ENCODE measurements at places on chromosomes 1 and 21.

- peaks cover 62% of the 10 kb centered on the region for H3K4me1 ChIP-seq
- no peaks in the 10 kb centered on the region for H3K27me3 ChIP-seq
- no peak for DNase-seq
- no peak overlapping the region for H3K4me3 ChIP-seq
- H3K36me3 ChIP-seq: no peaks in the 10 kb centered on the region
These were observed 88.8 kb downstream of the SYT2 start for GRCh38 chr1:202621446-202621845.

- H3K4me1 ChIP-seq: no peaks in the 10 kb centered on the region
- no peaks in the 10 kb centered on the region for H3K27me3 ChIP-seq
- H3K36me3 ChIP-seq: no peaks in the 10 kb centered on the region
- H3K27ac ChIP-seq: no peak overlapping the region
- no peak for DNase-seq
- H3K4me3 ChIP-seq: no peak overlapping the region
These were observed 36.5 kb downstream of the NGF start for GRCh38 chr1:115301438-115302020.

DNA sequence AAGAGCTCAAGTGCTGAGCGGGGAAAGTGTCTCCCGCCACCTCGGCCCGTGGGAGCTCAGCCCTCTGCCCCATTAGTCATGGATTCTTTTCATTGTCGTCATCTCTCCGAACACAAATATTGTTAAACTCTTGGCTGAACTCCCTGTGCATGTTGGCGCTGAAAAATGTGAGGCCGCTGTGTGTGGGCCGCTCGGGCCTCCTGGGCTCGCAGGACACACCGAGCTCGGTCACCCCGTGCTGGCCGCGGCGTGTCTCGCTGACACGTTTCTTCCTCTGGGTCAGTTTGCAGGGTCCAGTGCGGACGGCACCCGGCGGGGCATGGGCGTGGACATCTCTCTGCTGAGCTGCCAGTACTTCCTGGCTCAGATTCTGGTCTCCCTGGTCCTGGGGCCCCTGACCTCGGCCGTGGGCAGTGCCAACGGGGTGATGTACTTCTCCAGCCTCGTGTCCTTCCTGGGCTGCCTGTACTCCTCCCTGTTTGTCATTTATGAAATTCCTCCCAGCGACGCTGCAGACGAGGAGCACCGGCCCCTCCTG is 25.6 kb downstream of the SLC45A1 start:
- DNase-seq: peak; percentile 88
- no peaks in the 10 kb centered on the region for H3K27me3 ChIP-seq
- H3K27ac ChIP-seq: peak overlapping the region; percentile 94

- H3K27me3 ChIP-seq: no peaks in the 10 kb centered on the region
- H3K27ac ChIP-seq: no peak overlapping the region
- H3K36me3 ChIP-seq: no peaks in the 10 kb centered on the region
- no peak for DNase-seq
These were observed 494.8 kb downstream of the RWDD3 start for GRCh38 chr1:95728841-95729240.

DNA sequence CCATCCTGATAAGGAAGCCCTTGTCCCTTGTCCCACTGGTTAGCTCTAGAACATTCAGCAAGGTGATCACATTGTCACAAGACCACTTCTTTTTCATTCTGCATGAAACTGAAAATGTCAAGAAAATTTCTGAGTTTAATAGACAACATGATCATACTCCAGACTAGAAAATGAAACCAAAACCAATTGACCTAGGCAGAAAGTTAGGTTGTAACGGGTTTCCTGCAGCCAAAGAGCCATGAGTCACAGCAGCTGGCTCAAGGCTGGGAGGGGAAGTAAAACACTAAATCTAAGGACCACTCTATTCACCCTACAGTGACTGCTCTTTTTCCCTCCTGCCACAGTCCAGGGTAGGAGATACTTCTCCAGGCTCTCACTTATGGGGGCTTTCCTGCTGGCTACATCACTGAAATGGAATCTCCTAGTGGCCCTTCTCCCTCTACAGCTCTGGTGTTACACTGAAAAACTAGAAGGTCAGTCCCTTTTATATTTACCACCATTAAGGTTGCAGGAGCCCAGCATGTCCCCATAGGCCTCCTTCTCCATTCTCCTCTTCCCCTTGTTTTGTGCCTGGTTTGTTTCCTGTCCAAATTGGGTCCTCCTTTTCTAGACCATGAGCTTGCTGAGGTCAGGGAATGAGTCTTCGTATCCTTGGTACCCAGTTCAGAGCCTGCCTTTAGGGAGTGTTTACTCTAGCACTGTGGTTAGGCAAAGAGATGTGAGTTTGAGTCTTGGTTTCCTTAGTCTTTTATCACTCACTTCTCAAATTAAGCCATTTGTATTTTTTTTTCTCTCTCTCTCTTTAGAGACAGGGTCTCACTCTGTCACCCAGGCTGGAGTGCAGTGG is 236.5 kb upstream of the JUN start:
- peaks cover 14% of the 10 kb centered on the region for H3K4me1 ChIP-seq
- DNase-seq: peak; percentile 77
- peak overlapping the region; percentile 77 for H3K27ac ChIP-seq

DNA sequence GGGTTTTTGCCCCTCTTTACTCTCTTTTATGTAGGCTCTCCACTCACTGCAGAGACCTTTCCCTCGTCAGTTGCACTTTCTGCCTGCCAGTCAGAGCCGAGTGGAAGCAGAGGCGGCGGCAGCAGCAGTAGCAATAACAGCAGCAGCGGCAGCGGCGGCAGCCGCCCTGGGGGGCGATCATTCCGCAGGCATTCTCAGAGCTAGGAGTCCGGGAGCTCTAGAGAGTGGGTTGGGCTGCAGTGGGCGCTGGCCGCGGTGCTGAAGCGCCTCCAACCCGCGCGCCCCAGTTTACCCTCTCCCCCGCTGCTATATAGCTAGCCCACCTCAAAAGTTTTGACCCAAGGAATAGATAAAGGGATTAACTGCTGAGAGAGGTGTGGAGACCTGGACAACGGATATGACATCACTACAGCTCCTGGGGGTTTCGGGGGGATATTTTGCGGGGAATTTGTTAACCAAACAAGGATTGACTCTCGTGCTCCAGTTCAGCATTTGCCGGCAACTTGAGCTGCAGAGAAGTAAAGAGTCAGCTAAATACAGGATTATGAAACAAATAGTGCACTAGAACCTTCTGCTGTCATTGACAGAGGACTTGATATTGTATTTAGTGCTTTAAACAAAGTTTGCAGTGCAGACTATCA is at the start of gene OLFM3:
Gene OLFM3, minus strand, starts transcription at position 102 of the 641 bp plus-strand sequence.
- no peak within 1 kb of the TSS for H3K4me3 ChIP-seq
- no peaks in the 10 kb centered on the region for H3K4me1 ChIP-seq
- DNase-seq: no peak
- H3K36me3 ChIP-seq: no peaks in the 10 kb centered on the region
- H3K27me3 ChIP-seq: peaks cover 9% of the 10 kb centered on the region

- no peaks in the 10 kb centered on the region for H3K36me3 ChIP-seq
- no peak overlapping the region for H3K4me3 ChIP-seq
- peaks cover 20% of the 10 kb centered on the region for H3K27me3 ChIP-seq
- no peak for DNase-seq
These were observed 7.1 kb upstream of the KRTAP10-4 start for GRCh38 chr21:44566403-44566802.

DNA sequence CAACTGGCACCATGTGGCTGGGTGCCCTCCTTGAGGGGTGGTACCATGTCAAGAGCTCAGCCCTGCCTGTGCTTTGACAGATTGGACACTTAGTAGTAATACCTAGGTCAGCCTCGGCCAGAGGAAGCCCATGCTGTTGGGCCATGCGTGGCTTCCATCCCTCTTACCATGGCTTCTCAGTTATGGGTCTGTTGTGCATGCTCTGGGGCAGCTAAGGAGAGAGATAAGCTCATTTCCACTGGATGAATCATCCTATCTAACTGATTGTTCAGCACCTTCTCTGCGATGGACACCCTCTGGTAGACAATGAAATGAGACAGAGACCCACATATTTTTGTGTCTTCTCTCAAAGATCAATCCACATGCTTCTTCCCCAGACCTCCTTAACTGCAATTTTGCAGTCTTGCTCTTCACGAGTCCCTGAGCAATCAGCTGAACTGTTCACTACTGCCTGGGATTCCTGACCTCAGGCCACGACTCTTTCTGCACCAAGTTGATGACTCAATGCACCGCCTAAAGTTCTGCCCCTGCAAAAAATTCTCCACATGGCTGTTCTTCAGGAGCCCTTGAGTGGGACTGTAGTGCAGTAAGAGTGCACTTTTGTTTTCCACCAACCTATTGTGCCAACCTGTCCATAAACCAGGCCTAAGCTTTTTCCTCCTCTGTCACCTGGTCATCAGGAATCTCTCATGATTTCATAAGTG is 6.9 kb upstream of the TRIM62 start:
- H3K4me3 ChIP-seq: no peak overlapping the region
- H3K36me3 ChIP-seq: no peaks in the 10 kb centered on the region
- H3K27me3 ChIP-seq: no peaks in the 10 kb centered on the region
- no peak for DNase-seq
- no peaks in the 10 kb centered on the region for H3K4me1 ChIP-seq
- H3K27ac ChIP-seq: no peak overlapping the region

DNA sequence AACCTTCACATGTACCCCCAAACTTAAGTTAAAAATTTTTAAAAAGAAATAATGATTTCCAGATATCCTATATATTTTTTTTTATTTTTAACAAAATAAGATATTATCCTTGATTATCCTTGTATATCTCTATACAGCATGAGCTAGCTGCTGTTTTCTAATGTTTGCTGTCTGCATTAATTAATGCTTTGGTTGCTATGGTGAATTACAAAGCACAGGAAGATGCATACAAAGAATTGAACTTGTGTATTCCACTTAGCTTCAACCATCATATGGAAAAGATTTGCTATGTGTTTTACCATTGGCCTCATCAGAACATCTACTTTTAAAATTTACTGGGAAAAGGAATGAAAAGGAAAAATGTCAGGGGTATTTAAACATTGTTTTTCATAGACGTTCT is 35.4 kb downstream of the VPS45 start:
- no peaks in the 10 kb centered on the region for H3K4me1 ChIP-seq
- no peak for DNase-seq
- no peak overlapping the region for H3K27ac ChIP-seq
- peaks cover 28% of the 10 kb centered on the region for H3K36me3 ChIP-seq
- H3K27me3 ChIP-seq: no peaks in the 10 kb centered on the region
- no peak overlapping the region for H3K4me3 ChIP-seq

- peak overlapping the region; percentile 91 for H3K4me3 ChIP-seq
- peak overlapping the region; percentile 98 for H3K27ac ChIP-seq
These were observed 798 bp downstream of the ZBED6 start for GRCh38 chr1:203796236-203796605.

DNA sequence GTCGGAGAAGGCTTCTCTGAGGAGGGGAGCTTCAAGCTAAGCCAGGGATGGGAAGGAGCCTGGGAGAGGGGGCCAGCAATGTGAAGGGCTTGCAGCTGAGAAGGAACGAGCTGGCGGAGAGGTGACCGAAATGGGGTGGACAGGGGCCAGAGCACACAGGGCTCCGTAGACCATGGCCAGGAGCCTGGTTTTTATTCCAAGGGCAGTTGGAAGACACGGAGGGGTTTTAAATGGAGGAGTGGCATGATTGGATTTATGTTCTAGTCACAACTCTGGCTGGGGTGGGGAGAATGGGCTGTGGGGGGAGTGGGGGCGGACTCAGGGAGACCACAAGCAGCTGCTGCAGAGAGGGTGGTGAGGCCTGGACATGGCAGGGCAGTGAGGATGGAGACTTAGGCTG is 5.1 kb upstream of the EPS8L3 start:
- no peak overlapping the region for H3K4me3 ChIP-seq
- DNase-seq: no peak
- H3K27ac ChIP-seq: no peak overlapping the region
- H3K4me1 ChIP-seq: no peaks in the 10 kb centered on the region
- no peaks in the 10 kb centered on the region for H3K27me3 ChIP-seq
- H3K36me3 ChIP-seq: no peaks in the 10 kb centered on the region

GRCh38 chr21:46457801-46458314 is 833 bp upstream of the DIP2A start:
- no peaks in the 10 kb centered on the region for H3K27me3 ChIP-seq
- H3K27ac ChIP-seq: peak overlapping the region; percentile 76
- DNase-seq: peak; percentile 40
- H3K4me1 ChIP-seq: peaks cover 36% of the 10 kb centered on the region
- H3K36me3 ChIP-seq: no peaks in the 10 kb centered on the region
- peak overlapping the region; percentile 92 for H3K4me3 ChIP-seq

GRCh38 chr21:36117286-36117741 is 17.6 kb upstream of the CBR3 start:
- no peaks in the 10 kb centered on the region for H3K27me3 ChIP-seq
- no peaks in the 10 kb centered on the region for H3K36me3 ChIP-seq
- no peak overlapping the region for H3K4me3 ChIP-seq
- DNase-seq: no peak

DNA sequence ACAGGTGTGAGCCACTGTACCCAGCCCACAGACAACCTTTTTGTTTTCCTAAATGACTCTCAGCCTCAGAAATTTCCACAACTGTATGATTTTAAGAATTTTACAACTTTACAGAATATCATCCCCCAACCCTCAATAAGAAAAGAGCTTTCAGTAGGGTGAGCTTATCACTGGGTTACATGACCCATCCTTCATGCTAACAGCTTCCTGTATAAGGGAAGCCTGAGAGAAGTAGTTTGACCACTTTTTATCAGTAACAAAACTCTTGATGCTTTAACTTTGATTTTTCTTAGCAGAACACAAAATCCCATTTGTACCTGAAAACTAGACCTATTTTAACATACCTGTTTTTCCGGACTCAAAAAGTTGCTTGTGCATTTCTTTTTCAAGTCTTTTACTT is 9.7 kb upstream of the MYBPHL start:
- DNase-seq: no peak
- H3K36me3 ChIP-seq: peaks cover 100% of the 10 kb centered on the region
- H3K4me3 ChIP-seq: no peak overlapping the region
- H3K4me1 ChIP-seq: no peaks in the 10 kb centered on the region
- no peak overlapping the region for H3K27ac ChIP-seq

GRCh38 chr1:204706838-204707509 is 21.4 kb upstream of the LRRN2 start:
- no peaks in the 10 kb centered on the region for H3K36me3 ChIP-seq
- no peak overlapping the region for H3K4me3 ChIP-seq
- H3K27ac ChIP-seq: no peak overlapping the region
- no peak for DNase-seq

DNA sequence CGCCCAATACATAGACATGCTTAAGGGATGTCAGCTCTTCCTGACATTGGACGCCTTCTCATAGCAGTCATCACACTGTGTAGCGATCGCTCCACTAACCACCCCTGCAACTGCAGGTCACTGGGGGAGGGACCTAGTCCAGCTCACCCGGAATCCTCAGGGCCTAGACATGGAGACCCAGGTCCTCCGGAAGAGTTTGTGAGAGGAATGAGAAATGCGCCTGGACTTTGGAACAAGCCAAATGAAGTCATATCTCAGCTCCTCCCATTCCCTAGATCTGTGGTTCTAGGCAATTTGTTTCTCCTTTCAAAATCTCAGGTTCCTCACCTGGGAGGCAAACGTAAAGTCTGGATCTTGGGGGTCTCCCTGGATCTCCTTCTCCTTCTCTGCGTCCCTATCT is 253.3 kb downstream of the KAZN start:
- no peaks in the 10 kb centered on the region for H3K4me1 ChIP-seq
- no peak overlapping the region for H3K4me3 ChIP-seq
- H3K27me3 ChIP-seq: no peaks in the 10 kb centered on the region
- no peaks in the 10 kb centered on the region for H3K36me3 ChIP-seq

- no peak overlapping the region for H3K27ac ChIP-seq
- no peaks in the 10 kb centered on the region for H3K27me3 ChIP-seq
- no peak for DNase-seq
- H3K36me3 ChIP-seq: no peaks in the 10 kb centered on the region
- no peak overlapping the region for H3K4me3 ChIP-seq
These were observed 423.6 kb downstream of the HLX start for GRCh38 chr1:221302810-221303209.

Data from tibial artery (tissue), 4 donors.